ENCODE measurements at places on chromosomes 5 and 9. TPM values are rescaled to one million over a fixed set of nuclear protein-coding genes. Genes with fewer than 3 reads are reported as not detected.
A peak's percentile ranks its signal among the peaks of the same experiment; 100 is the strongest.

GRCh38 chr5:127958421-127959011 lies 125.0 kb upstream of the SLC12A2 start:
- peaks cover 3% of the 10 kb centered on the region for H3K4me1 ChIP-seq
- no peaks in the 10 kb centered on the region for H3K36me3 ChIP-seq
- no peaks in the 10 kb centered on the region for H3K27me3 ChIP-seq
- H3K27ac ChIP-seq = no peak overlapping the region
- no peak for DNase-seq

- H3K4me3 ChIP-seq = no peak overlapping the region
- H3K27me3 ChIP-seq = no peaks in the 10 kb centered on the region
- no peak overlapping the region for H3K27ac ChIP-seq
- H3K36me3 ChIP-seq = no peaks in the 10 kb centered on the region
Observed at GRCh38 chr5:19734776-19735175, 253.2 kb downstream of the CDH18 start.

DNA sequence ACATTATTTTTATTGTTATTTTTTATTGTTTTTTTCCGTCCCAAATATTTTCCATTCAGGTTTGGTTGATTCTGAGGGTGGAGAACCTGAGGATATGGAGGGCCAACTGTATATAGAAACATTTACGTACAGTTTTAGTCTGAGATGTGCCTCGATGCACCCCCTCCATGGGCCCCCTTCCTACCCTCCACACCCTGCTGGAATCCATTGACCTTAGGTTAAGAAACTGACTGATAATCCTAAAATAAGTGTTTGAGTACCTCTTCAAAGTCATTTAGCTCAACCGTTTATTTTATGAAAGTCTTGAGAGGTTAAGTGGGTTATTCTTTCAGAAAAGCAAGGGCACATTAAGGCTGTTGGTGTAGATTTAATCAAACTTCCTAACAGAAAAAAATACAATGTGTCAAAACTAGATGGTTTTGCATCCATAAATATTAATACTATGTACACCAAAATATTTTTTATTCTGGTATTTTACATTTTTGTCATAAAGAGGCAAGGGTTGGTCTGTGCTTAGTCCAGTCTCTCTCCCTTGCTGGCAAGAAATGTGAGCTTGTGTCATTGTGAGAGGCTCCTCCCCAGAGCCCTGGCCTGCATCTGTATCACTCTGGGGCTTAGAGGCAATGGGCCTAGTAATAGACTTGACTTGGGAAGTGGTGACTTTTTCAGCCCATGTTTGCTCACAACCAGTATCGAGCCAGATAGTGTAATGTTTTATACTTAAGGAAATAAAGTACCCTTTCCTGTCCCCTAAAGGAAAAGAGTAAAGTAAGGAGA lies 15.7 kb downstream of the MTRR start:
- no peak for DNase-seq
- no peaks in the 10 kb centered on the region for H3K4me1 ChIP-seq

- H3K36me3 ChIP-seq = no peaks in the 10 kb centered on the region
- DNase-seq = no peak
- no peak overlapping the region for H3K4me3 ChIP-seq
- H3K27ac ChIP-seq = no peak overlapping the region
- H3K27me3 ChIP-seq = no peaks in the 10 kb centered on the region
Observed at GRCh38 chr5:2563046-2563445, 188.4 kb downstream of the IRX2 start.

- no peaks in the 10 kb centered on the region for H3K4me1 ChIP-seq
- H3K27ac ChIP-seq = no peak overlapping the region
- no peaks in the 10 kb centered on the region for H3K27me3 ChIP-seq
- H3K4me3 ChIP-seq = no peak overlapping the region
- DNase-seq = no peak
Observed at GRCh38 chr5:66469684-66470083, 126.5 kb upstream of the MAST4 start.

- H3K27ac ChIP-seq = no peak overlapping the region
- H3K4me3 ChIP-seq = no peak overlapping the region
- H3K4me1 ChIP-seq = no peaks in the 10 kb centered on the region
- H3K36me3 ChIP-seq = no peaks in the 10 kb centered on the region
- H3K27me3 ChIP-seq = no peaks in the 10 kb centered on the region
Observed at GRCh38 chr5:91020065-91020800, 362.9 kb downstream of the ARRDC3 start.

DNA sequence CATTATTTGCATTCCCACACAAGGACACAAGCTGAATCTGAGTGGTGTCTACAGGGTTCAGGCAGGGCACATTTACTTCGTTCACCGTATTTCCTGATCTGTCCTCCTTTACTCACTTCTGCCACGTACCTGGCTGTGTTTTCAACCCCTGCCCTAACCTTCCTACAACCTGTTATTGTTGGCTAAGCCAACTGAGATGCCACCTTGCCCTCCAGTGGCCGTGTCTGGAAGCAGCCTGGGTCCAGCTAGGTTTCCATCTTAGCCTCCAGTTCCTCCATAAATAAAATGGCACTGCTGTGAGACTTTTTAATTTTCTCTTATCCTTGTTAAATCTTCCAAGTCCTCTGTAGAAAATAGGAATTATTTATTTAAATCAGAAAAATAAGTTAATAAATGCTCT lies 64.8 kb downstream of the ATP10B start:
- no peaks in the 10 kb centered on the region for H3K4me1 ChIP-seq
- no peak overlapping the region for H3K4me3 ChIP-seq
- no peak overlapping the region for H3K27ac ChIP-seq
- H3K36me3 ChIP-seq = no peaks in the 10 kb centered on the region
- H3K27me3 ChIP-seq = no peaks in the 10 kb centered on the region
- DNase-seq = no peak

DNA sequence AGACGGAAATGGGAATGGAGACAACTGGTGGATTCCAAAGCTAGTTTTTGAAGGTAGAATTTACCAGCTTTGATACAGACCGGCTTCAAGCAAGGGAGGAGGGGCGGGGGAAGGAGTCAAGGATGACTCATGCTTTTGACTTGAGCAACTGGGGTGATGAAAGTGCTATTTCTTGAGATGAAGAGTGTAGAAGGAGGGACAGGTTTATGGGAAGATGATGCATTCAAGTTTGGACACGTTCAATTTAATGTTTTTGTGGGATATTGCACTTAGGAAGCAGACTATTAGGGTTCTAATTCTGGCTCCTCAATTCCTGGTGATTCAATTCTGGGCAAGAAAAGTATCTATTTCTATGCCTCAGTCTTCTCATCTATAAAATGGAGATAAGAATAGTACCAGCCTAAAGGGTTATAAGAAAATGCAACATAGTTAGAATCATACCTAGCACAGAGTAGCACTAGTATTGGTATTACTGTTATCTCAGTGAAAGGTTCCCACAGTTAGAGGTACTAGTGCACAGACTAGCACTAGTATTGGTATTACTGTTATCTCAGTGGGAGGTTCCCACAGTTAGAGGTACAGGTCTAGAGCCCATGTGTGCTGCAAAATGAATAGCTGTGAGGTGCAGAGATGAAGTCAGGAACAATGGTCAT lies 4.6 kb downstream of the NIPAL4 start:
- no peak for DNase-seq
- peaks cover 8% of the 10 kb centered on the region for H3K4me1 ChIP-seq
- H3K4me3 ChIP-seq = no peak overlapping the region

DNA sequence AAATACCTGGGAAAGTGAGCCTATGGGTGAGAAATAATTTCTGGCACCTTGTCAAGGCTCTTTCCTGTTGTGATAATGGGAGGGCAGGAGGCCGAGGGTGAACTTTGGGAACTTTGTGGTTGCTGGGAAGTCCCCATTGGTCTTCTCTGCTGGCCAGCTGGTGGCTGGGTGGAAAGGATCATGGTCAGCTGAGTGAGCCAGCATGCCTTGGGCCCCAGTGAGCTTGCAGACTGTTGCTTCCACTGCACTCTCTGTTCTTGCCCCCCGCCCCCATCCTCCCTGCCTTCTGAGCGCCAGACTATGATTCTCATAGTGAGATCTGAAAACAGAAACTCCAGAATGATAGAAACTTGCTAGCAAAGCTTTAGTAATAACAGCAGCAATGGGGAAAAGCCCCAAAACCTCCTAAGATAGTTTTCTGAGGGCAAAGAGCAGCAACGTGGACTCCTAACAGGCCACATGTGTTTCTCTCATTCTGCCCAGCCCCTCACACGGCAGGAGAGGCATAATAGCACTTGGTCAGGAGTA lies 139.2 kb upstream of the SMARCA2 start:
- H3K4me3 ChIP-seq = no peak overlapping the region
- no peaks in the 10 kb centered on the region for H3K27me3 ChIP-seq
- no peak for DNase-seq
- H3K27ac ChIP-seq = peak overlapping the region; percentile 5

GRCh38 chr5:133993185-133993936 lies 11.4 kb downstream of the VDAC1 start:
- no peak overlapping the region for H3K27ac ChIP-seq
- H3K4me1 ChIP-seq = peaks cover 22% of the 10 kb centered on the region
- peaks cover 36% of the 10 kb centered on the region for H3K36me3 ChIP-seq
- no peaks in the 10 kb centered on the region for H3K27me3 ChIP-seq
- H3K4me3 ChIP-seq = no peak overlapping the region

GRCh38 chr5:67133776-67134175 lies 62.8 kb downstream of the CD180 start:
- no peak for DNase-seq
- no peaks in the 10 kb centered on the region for H3K4me1 ChIP-seq
- H3K36me3 ChIP-seq = peaks cover 61% of the 10 kb centered on the region
- H3K27ac ChIP-seq = no peak overlapping the region

ECM2 gene
- 3.5 TPM for polyA plus RNA-seq

WDR38 gene
- 0.30 TPM for polyA plus RNA-seq

NTRK2 gene
- 2.7 TPM for polyA plus RNA-seq

TAS2R1 gene
- 0.05 TPM for polyA plus RNA-seq

Data from thymus (tissue), 14 donors.